ENCODE measurements at places on chromosomes 2 and 18.
A peak's percentile ranks its signal among the peaks of the same experiment; 100 is the strongest.

- DNase-seq, result no peak
Observed at GRCh38 chr2:72990695-72991438, 73.5 kb downstream of the EMX1 start.

GRCh38 chr2:172079838-172080640 is 5.3 kb upstream of the DLX1 start:
- DNase-seq, result no peak

GRCh38 chr2:101380376-101380775 is 6.9 kb downstream of the CREG2 start:
- DNase-seq, result no peak

DNA sequence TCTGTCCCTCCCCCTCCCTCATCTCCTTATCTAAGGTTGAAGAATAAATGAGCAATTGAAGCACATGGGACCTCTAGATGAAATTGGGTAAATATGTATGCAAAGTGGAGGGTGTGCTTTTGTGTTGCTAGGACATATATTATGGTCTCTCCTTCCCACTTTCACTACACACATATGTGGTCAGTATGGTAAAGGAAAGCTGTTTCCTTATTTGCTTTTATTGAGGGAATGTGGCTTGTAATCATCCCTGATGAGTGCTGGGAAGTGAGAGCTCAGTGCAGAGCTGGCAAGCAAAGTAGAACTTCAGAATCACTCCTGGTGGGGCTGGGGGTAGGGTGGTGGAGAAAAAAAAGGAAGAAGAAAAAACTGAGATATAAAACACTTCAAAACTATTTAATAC is 189.9 kb upstream of the ATP5MC3 start:
- DNase-seq, result no peak

DNA sequence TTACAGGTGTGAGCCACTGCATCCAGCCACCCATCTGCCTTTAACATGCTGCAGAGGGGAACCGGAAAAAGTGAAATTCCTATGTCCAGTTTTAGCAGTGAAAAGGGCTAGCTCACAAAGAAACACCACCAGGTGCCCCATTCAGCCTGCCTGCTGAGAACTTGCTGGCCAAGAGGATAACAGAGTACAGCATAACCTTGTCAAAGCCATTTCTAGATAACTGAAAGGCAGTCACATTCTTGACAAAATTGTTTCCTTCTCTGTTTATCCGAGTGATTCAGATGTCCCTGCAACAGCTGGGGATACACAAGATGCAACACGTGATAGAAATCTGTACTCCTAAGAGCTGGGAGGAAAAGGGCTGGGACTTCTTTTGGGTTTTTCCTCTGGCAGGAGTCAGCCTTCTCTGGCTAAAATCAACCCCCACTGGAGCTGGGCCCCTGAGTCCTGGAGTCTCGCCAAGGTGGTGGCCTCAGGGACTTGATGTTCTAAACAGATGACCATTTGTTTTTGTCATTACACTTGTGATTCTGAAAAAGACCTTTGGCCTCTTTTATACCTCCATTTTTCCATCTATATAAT is 505.4 kb downstream of the BCL11A start:
- DNase-seq, result no peak

- no peak for DNase-seq
Observed at GRCh38 chr2:52857722-52858121, 909.9 kb upstream of the CHAC2 start.

- DNase-seq, result no peak
Observed at GRCh38 chr2:233307565-233307964, at the start of gene SAG. Gene SAG, plus strand, starts transcription at chr2:233307816. Its CDS starts 1,374 bp downstream, at chr2:233309190.

GRCh38 chr18:26956863-26957262 is 91.4 kb upstream of the AQP4 start:
- DNase-seq, result no peak

DNA sequence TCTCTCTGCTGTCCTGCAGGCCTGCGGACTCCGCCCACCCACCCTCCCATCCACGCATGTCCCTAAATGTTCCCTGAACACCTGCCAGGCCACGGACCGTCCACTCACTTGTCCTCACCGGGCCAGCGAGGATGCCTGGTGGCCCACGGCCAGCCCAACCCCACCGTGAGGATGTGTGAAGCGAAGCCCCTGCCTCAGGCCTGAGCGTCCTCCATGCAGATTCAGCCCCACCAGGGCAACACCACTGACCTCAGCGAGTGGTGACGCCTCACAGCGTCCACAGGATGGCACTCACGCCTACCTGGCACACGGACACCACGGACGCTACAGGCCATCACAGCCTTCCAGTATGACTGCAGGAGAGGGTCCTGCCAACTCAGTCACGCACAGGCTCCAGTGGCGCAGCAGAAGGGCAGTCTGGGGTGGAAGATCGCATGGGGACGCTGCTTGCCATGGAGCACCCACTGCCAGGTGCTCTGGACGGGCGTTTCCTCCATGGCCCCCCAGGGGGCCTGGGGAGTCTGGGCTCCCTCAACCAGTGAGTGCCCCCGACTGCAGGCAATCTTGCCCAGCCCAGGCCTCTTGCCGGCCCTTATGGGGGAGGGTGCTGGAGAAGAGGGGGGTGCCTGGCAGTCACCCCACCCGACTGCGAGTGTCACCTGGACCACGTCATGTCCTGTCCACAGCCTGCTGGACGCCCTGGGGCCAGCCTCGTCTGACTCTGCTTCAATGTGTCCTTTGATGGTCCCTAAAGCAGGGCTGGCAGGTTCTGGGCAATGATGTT is 25.4 kb downstream of the HDAC4 start:
- DNase-seq, result no peak

GRCh38 chr2:120786038-120786960 is 50.6 kb downstream of the GLI2 start:
- DNase-seq, result no peak

GRCh38 chr2:149042881-149043280 is 4.4 kb downstream of the LYPD6B start:
- no peak for DNase-seq

DNA sequence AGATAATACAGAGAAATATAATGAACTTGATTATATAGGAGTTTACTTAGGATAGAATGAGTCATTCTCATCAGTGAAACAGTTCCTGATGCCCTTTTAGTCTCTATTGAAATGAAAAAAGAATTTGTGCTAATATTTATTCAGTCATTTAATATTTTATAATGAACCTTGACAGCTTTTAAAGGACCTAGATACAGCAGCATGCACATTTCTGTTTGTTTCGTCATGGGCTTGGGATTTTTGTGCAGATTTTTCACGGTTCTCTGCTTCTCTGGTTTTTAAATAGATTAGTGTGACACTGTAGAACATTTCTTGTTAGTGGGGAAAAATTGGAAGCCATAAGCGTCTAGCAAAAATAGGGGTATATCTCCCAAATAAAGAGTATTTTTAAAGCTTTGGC is 60.7 kb downstream of the NABP1 start:
- no peak for DNase-seq

- peak; percentile 58 for DNase-seq
Observed at GRCh38 chr18:4908328-4908727, 288.7 kb downstream of the AKAIN1 start.

GRCh38 chr18:75429975-75430374 is 2.5 kb upstream of the SMIM21 start:
- no peak for DNase-seq

- no peak for DNase-seq
Observed at GRCh38 chr2:191358325-191359025, 113.3 kb downstream of the MYO1B start.

DNA sequence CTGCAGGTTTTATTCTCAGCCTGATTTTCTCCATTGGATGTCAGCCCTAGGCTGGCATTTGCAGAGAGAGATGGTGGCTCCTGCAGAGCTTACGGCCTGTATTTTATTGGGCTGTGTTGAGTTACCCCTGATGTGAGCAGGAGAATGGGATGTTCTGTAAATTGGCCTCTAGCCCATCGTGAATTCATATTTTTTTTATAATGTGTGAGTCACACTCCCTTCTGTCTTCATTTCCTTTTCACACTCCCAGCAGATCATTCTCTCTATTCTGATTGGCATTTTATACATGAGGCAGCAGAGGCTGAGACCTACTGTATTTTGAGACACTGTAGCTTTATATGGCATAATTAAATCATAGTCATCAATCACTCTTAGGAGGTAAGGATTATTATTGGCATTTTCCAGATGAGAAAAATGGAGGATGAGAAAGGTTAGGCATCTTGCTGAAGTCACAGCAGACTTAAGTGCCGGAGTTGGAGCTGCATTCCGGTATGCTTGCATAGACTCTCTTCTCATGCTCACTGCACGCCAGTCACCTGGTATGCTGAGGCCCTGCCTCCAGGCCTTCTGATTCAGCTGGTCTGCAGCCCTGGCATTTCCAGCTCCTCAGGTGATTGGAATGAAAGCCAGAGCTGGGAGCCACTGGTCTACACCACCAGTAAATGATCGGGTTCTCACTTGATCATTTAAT is 142.4 kb downstream of the NEDD4L start:
- DNase-seq, result no peak

GRCh38 chr2:5093056-5093455 is 599.1 kb upstream of the SOX11 start:
- no peak for DNase-seq

GRCh38 chr18:3874125-3874524 is 424.2 kb downstream of the TGIF1 start:
- peak; percentile 49 for DNase-seq

- DNase-seq, result peak; percentile 46
Observed at GRCh38 chr2:42799881-42800280, 7.5 kb upstream of the HAAO start.

- DNase-seq, result no peak
Observed at GRCh38 chr2:240981280-240981679, 17.1 kb upstream of the SNED1 start.

Data from NCI-H524 (cell line).